ENCODE measurements at places on chromosomes 5 and 9.

DNA sequence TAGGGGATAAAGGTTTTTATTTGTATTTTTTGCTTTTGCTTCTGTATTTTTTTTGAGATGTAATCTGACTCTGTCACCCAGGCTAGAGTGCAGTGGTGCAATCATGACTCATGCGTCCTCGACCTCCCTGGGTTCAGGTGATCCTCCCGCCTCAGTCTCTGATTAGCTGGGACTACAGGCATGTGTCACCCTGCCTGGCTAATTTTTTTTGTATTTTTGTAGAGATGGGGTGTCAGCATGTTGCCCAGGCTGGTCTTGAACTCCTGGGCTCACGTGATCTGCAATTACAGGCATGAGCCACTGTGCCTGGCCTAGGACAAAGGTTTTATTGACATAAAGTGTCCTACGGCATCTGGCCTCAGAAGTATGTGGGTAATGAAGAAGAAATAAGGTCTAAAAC is 297.1 kb upstream of the C9orf72 start:
- no peak for DNase-seq
- H3K4me1 ChIP-seq, result no peaks in the 10 kb centered on the region
- H3K27ac ChIP-seq, result no peak overlapping the region
- no peaks in the 10 kb centered on the region for H3K27me3 ChIP-seq

DNA sequence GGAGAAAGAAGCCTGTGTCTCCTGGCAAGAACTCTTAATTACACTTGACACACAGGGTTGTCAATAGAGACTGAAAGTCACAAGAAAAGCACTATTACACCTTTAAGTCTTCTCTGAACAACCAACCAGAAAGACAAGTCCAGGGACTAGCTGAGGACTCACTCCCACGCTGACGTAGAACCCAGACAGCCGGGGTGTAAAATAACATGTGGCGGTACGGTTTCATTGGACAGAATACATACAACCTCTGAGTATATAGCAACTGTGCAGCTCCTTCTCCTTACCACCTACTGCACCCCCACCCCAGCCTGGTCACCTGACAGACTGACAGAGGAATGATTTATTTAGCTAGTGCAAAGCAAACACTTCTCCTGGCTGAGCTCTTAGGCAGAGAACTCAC is 103.4 kb upstream of the RASEF start:
- H3K27me3 ChIP-seq, result no peaks in the 10 kb centered on the region
- H3K36me3 ChIP-seq, result no peaks in the 10 kb centered on the region
- no peak for DNase-seq

DNA sequence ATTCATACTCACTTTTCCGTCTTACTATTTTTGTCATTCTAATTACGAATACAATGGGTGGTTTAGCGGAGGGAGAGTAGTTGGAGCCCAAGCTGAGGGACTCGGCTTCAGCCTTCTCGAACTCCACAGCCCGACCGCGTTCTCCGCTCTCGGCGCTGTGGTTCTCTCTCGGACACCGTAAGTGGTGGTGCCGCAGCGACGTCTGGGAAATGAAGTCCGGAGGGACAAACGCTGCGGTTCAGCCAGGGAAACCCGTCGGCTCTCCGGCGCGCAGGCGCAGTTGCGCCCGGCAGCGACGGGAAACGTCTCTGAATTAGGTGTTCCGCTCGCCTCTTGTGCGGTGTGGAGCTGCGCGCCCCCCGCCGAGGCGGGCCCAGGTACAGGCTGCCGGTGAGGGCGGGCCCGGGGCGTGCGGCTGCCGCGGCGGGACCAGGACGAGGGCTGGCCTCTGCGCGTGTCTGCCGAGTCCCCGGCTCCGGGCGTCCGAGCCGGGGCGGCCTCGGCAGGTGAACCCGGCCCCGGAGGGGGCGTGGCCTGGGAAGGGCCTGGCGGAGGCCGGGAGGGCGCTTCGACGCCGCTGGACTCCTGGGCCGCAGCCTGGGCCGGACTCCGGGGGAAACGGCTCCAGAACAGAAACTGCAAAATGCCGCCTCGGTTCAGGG is at the start of gene ZNF879:
ZNF879 (plus strand) TSS at position 277 of the 662 bp plus-strand sequence. CDS start 1,201 bp downstream, outside the sequence.
- H3K36me3 ChIP-seq, result peaks cover 22% of the 10 kb centered on the region
- DNase-seq, result peak; percentile 92
- peak within 1 kb of the TSS; percentile 92 for H3K4me3 ChIP-seq

GRCh38 chr9:14902561-14902960 is 7.7 kb downstream of the FREM1 start:
- no peak overlapping the region for H3K27ac ChIP-seq
- no peak overlapping the region for H3K4me3 ChIP-seq
- no peaks in the 10 kb centered on the region for H3K27me3 ChIP-seq
- H3K36me3 ChIP-seq, result no peaks in the 10 kb centered on the region

- H3K4me1 ChIP-seq, result no peaks in the 10 kb centered on the region
- no peak for DNase-seq
- H3K27ac ChIP-seq, result no peak overlapping the region
- H3K36me3 ChIP-seq, result no peaks in the 10 kb centered on the region
- H3K4me3 ChIP-seq, result no peak overlapping the region
Observed at GRCh38 chr5:9625731-9626130, 4.4 kb downstream of the TAS2R1 start.

- no peaks in the 10 kb centered on the region for H3K4me1 ChIP-seq
- H3K27ac ChIP-seq, result no peak overlapping the region
- no peaks in the 10 kb centered on the region for H3K36me3 ChIP-seq
- H3K27me3 ChIP-seq, result peaks cover 24% of the 10 kb centered on the region
Observed at GRCh38 chr5:178786417-178786816, 56.0 kb upstream of the ZNF354A start.

DNA sequence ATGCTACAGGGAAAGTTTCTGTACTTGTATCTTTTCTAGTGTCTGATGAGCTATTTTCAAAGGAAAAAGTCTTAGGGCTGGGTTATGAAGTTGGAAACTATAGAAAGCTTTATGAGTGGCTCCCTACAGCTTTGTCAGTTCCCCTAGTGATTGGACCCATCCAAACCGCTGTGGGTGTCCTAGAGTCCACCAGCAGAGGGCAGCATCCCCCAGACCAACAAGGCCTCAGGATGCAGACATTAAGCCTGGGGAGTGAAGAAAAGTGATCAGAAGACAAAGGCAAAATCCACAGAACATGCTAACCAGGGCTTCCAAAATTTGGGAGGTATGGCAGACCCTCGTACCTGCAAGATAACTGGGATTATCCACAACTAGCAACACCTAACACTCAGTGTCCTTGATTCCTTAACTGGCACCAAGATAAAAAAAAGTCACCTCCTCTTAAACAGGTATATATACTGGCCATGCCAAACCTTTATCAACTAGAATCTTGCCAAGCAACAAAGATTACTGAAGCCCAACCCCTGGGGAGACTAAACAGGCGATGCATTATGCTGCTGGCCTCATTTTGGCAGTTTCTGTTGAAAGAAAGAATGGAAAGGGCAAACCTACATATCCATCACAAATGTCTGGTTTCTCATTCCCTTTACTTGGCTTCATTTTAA is 110.4 kb upstream of the NR5A1 start:
- DNase-seq, result peak; percentile 50
- H3K4me1 ChIP-seq, result peaks cover 8% of the 10 kb centered on the region
- peak overlapping the region; percentile 65 for H3K27ac ChIP-seq
- no peaks in the 10 kb centered on the region for H3K36me3 ChIP-seq

DNA sequence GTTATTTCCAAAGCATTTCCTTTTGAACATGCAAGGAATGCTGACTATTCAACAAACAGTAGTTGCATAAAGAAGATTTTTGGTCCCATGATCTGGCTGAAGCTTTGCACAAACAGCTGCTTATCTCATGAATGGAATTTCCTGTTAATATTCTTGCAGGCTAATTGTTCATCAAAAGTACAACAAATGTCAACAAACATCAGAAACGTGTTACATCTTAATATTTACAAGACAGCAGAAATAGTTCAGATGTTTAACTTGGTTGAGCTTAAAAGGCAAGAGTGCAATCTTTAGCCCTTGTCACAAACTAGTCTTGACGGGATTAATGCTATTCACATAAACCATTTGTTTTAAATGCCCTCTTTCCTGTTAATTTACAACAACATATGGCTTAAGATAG is 47.9 kb upstream of the BASP1 start:
- H3K27ac ChIP-seq, result no peak overlapping the region
- H3K36me3 ChIP-seq, result no peaks in the 10 kb centered on the region
- no peak overlapping the region for H3K4me3 ChIP-seq
- H3K27me3 ChIP-seq, result no peaks in the 10 kb centered on the region
